ENCODE measurements at places on chromosomes 13 and 19.

- no peak for DNase-seq
Observed at GRCh38 chr19:50036908-50037307, 11.1 kb downstream of the ZNF473 start.

DNA sequence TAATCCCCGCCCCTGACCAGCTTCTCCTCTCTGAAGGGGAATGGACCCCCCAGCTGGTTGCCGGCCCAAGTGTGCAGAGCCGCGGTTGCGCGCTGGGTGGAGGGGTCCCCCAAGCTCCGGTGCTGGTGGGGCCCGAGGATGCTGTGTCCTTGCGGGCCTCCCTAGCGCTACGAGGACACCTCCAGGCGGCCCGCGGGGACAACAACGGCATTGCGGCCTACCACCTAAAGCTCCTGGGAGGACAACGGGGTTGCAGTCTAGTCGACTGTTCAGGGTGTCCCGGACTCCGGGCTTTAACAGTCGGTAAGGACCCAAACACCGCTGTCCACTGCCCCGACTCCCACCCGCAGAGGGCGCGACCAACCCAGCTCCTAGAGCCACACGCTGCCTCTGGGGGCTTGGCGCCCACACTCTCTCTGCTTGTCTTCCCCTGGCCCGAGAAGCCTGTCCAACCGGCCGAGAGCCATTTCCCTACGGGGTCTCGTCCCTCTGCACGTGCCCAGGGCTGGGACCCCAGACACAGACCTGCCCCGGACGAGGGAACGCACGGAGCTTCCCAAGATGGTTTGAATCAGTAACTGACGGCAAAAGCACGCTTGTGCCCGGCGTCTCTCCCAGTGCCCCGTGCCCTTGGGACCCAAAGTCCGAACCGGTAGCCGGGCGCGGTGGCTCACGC, 927 bp upstream of the SDHAF1 start:
- DNase-seq, result no peak

GRCh38 chr13:112994084-112994780, 25.2 kb downstream of the MCF2L start:
- no peak for DNase-seq

GRCh38 chr13:59445812-59446211, 717.9 kb downstream of the DIAPH3 start:
- DNase-seq, result no peak

DNA sequence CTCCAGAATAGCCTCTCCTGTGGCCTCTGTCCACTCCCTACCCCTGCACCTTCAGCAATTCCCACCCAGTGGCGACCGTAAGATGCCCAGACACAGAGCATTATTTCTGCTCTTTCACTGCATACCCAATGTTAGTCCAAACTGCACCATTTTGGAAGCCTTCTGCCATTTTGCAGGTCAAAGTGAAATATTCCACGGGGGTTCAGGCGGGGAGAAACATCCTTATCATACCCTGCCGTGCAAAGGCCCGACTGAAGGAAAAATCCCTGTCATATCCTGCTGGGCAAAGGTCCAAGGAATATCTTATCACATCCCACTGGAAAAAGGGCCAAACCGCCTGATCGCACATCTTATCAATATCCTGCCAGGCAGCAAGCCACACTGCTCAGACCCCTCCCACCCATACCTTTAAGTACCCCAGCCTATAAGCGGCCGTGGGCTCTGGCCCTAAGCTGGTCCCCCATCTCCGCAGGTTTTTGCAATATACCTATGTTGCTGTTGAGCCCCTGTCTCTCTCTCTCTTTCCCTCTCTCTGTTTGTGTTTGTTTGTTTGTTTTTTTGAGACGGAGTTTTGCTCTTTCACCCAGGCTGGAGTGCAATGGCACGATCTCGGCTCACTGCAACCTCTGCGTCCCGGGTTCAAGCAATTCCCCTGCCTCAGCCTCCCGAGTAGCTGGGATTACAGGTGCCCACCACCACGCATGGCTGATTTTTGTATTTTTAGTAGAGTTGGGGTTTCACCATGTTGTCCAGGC, 18.2 kb downstream of the CLEC11A start:
- no peak for DNase-seq

DNA sequence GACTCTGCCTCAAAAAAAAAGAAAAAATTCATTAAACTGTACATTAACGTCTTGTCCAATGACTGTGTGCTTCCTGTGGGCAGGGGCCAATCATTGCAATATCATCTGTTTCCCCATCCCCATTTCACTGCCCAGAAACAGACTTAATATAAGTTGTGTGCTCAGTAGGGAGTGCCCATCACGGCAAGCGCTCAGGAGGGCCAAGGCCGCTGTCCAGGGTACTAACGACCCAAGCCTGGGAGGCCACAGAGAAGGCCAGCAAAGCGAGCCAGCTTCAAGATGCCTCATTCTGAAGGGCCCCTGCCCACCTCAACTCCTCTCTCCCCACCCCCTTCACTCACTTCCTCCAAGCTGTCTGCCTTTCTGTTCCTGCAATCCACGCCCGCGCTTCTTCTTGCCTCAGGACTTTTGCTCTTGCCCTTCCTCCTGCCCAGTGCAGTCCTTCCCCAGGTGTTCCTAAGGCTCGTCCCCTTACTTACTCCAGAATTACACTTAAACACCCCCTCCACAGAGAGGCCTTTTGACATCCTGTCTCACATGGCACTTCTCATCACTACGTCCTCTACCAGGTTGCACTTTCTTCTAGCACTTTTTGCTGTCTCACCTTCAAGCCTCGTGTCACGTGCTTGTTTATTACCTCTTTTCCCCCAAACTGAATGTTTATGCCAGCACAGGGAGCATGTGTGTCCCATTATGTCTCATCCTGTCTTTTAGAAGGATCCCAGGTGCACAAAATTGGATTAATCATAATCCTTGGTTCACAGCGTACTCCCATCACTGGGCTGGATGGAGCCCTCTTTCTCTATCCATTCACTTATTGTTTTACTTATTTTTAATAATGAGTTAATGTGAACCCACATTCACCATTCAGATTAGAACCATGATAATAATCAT, 11.3 kb upstream of the POU2F2 start:
- DNase-seq, result no peak

- DNase-seq, result no peak
Observed at GRCh38 chr19:10473192-10473591, 30.0 kb downstream of the KEAP1 start.

DNA sequence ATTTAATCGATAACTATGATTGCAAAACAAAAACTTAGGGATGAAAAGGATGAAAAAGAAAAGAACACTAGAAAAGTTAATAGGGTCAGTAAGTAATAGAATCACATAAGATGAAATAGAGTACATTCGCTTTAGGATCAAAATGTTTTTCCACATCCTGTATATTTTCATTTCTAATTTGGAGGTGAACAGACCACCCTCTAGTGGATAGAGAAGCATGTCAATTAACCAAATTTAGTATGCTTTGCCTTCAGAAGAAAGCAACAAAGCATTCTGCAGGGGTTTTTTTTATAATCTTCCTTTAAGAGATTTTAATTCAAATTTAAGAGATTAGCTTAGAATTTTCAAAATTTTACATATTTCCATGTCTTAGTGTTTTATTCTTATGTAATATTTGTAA, 611.0 kb upstream of the SGCG start:
- DNase-seq, result no peak

- no peak for DNase-seq
Observed at GRCh38 chr13:42398533-42398932, 126.6 kb downstream of the AKAP11 start.

- DNase-seq, result no peak
Observed at GRCh38 chr19:4748589-4748988, 24.9 kb upstream of the DPP9 start.
